SHP77 treated with DMSO at 0.1 percent for 48 hours (cell line): ENCODE measurements at places on chromosomes 7 and 10.

GRCh38 chr10:17232276-17232960 is 4.4 kb downstream of the VIM start:
- DNase-seq, result no peak

- no peak for DNase-seq
Measured at GRCh38 chr10:102297101-102297500, 51.8 kb downstream of the GBF1 start.

DNA sequence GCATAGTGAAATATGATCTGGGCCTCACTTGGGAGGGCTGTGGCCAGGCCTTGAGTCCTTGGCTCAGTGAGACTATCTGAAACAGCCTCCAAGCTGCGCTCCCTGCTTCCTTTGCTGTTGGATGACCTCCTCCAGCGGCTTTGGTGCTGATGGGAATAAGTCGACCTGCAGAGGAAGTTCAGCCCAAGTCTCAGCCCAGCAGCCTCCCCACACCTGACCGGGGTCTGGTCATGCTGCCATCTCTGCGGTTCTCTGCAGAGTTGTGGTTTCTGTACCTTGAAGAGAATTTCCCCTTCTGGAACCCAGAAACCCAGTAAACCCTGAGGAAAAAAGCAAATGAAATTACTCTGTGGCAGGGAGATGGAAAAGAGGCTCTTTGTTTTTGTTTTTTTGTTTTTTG is 4.6 kb upstream of the RBAK start:
- DNase-seq, result no peak

GRCh38 chr7:139568813-139569490 is 45.5 kb downstream of the CLEC2L start:
- DNase-seq, result no peak

DNA sequence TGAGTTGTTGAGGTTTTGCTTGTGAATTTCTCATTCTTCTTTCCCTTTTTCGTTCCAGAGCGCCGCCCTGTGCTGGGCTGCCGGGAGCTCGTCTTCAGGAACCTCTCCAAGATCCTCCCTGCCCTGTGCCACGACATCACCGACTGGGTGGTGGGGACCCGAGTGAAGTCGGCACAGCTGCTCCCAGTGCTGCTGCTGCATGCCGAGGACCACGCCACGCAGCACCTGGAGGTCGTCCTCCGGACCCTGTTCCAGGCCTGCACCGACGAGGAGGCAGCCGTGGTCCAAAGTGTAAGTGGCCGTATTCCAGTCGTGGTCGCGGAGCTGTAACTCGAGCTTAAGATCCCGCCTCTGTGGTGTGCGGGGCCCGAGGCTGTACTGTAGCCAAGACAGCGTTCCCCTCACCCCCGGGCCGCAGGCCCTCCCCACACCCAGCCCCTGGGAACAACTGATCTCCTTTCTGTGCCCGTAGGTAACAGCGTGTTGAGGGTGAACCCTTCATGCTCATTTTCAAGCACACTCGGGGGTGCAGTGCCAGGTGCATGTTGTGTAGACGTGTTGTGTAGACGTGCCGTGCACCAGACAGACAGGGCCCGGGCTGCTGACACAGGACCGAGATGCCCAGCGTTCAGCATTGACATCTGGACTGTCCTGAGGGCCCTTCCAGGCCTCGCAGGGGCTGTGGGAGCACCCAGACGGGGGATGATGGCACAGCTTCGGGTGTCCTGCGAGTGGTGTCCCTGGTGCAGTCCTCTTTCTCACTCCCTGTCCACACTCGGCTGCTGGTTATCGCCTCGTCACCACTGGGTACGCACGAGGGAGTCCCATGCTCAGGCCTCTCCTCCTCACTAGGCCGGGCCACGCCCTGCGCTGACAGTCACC is 27.7 kb upstream of the PRKAR1B start:
- no peak for DNase-seq

DNA sequence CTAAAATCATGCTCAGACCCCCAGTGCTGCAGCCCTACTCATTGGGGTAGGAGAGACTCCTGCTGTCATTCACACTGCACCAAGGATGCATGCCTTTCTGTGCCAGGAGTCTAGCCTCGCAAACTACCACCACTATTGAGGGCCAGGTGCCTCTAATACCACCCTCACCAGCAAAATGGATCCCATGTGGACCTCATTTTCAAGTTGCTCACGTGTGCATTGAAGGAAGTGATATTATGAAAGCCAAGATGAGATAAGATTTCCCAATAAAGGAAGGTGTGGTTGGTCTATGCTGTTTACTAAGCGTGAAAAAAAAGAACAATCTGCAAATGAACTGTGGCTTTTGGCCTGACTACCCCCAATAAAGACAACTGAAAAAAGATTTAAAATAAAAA is 7.2 kb upstream of the LAMTOR4 start:
- no peak for DNase-seq

GRCh38 chr10:133520193-133520738 is 6.9 kb upstream of the CYP2E1 start:
- peak; percentile 53 for DNase-seq

GRCh38 chr7:70785427-70785826 is 346.5 kb upstream of the GALNT17 start:
- no peak for DNase-seq

- no peak for DNase-seq
Measured at GRCh38 chr7:68955656-68956055, 642.6 kb upstream of the AUTS2 start.

GRCh38 chr7:2638224-2638991 is 6.6 kb downstream of the TTYH3 start:
- DNase-seq, result no peak
